ENCODE measurements at places on chromosomes 11 and 22.

DNA sequence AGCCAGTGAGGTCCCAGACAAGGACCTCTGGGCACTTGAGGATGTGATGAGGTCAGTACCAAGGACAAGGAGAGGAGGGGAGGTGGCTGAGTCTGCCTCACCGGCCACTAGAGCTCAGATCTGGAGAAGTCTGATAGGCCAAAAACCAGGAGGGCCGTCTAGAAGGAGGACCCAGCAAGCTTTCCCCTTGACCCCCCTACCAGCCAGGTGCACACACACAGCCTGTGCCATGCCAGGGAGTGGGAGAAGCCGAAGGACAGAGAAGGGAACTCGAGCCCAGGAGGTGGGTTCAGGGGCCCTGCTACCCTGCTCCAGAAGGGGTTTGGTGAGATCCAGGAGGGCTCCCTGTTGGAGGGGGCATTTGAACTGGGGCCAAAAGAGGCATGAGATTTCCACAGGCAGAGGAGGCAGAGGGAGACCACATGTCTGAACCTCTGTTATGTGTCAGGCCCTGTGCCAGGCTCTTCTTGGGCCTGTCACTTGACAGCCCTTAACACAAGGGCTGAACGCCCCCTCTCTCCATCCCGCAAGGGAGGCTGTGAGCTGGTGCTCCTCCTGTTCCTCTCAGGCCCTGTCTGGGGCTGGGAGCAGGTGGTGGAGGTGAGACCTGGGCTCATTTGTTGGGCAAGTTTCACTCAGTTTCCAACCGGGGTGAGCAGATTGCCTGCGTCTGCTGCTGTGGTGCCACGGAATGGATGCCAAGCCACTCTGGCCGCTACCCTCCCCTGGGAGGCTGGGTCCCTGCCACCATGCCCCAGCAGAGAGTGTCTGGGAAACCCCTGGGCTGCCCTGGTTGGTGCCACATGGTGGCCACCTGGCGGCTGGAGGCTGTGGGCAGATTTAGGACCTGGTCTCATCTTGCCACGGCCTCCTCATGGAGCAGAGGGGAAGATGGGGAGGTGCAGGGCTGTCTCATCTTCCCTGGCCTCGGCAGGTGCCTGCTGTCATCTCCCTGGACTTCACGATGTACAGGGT is 65.2 kb downstream of the MPPED1 start:
- DNase-seq: no peak

GRCh38 chr11:17684550-17684949 is 34.8 kb upstream of the MYOD1 start:
- no peak for DNase-seq

DNA sequence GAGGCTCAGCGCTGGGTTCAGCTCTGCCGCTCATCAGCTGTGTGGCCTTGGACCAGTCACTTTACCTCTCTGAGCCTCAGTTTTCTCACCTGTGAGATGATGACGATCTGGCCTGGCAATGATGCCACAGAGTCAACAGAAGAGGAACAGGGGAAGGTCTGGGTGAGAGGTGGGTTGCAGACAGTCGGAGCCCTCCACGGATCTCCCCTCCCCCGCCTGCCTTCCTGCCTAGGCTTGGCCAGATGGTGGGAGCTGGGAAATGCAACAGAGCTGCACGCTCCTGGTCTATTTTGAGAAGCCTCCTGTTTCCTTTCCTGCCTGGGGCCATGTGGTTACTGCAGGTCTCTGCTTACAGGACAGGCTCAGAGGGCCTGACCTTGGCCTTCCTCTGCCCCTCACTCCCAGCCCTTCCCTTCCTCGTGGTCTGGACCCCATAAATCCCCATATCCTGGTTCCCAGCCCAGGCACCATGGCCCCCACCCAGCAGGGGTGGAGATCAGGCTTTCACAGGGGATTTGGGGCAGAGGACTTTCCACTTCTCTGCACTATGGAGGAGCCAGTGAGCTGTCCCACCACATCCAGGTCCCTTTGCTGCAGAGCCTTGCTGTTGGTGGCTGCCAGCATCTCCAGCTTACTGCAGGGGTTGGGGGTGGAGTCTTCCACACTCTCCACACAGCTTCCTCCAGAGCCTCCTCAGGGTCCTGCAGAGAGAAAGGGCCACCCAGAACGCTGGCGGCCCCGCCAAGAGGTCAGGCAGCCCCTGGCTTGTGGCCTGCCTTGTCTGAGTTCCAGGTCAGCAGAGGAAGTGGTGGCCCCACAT is 46.9 kb downstream of the C11orf96 start:
- DNase-seq: peak; percentile 89

DNA sequence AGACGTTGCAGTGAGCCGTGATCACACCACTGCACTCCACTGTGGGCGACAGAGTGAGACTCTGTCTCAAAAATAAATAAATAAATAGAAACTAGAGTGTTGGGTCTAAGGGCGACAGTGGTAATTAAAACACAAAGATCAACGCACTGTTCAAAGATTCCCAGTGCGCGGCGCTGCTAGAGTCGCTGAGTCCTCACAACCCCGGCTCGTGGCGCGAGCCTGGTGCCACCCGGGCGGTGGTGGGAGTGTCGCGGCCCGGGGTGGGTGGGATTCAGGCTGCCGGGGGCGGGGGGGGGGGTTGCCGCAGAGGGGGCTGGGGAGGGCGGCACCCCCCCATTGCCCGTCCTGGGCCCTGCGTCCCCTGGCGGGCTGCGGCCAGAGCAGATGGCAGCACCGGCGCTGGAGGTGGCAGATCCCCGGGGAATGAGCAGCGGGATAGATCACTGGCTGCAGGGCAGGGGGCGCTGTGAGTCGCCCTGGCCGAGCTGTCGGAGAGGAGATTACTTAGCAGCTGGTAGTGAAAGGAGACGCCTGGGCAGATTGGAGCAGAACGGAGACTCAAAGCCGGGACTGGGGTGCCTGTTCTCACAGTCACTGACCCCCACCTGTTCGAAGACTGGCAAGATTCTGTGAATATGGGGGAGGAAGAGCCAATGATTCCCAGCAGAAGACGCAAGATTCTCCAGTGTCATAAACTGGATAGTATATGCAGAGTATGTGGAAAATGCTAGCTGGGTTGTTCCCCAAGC is 30.2 kb upstream of the APOBEC3A start:
- peak; percentile 93 for DNase-seq

Measured in NCI-H2171 treated with DMSO at 0.1 percent for 48 hours (cell line).